Hindlimb muscle (tissue), 1 donor: ENCODE measurements at places on chromosomes 3 and 15. TPM values are rescaled to one million over a fixed set of nuclear protein-coding genes. Genes with fewer than 3 reads are reported as not detected.
A peak's percentile ranks its signal among the peaks of the same experiment; 100 is the strongest.

The STARD9 gene
- polyA plus RNA-seq, result 18.0 TPM

The CLRN1 gene
- 0.19 TPM for polyA plus RNA-seq

The ZSCAN2 gene
- 14.0 TPM for polyA plus RNA-seq

- no peak for DNase-seq
Measured at GRCh38 chr3:143581972-143582722, 266.1 kb downstream of the SLC9A9 start.

The DPPA2 gene
- not detected for polyA plus RNA-seq

DNA sequence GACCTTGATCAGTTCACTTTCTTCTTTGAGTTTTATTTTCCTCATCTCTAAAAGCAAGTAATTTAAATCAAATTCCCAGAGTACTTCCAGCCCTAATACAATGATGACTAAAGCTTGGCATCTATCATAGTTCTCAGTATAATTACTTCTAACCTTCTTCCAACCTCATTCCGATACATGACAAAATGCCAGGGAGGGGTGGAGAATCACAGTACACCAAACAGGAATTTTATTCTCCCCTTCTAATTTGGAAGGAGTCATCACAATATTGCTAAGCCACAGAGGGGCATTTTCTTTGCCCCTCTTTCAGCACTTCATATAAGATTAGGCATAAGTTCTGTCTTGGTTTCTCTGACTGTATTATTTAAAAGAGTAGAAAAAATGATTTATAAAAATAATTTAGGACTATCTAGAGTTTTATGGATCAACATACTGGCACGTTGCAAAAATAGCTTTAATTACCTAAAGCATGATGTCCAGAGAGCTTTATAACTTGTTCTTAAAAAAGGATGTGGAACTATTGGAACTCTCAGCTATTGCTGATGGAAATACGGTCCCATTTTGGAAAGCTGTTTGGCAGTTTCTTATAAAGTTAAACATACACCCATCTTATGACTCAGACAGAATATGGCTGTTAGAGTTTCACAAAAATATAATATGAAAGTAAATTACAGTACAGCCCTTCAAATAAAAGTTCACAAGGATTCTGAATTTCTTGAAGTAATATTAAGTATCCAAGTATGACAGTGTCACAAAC lies 86.9 kb upstream of the UBE2E2 start:
- peak; percentile 46 for DNase-seq

The RLBP1 gene
- polyA plus RNA-seq, result 0.30 TPM

GRCh38 chr3:188720636-188721035 lies 451.1 kb upstream of the TPRG1 start:
- DNase-seq, result no peak

DNA sequence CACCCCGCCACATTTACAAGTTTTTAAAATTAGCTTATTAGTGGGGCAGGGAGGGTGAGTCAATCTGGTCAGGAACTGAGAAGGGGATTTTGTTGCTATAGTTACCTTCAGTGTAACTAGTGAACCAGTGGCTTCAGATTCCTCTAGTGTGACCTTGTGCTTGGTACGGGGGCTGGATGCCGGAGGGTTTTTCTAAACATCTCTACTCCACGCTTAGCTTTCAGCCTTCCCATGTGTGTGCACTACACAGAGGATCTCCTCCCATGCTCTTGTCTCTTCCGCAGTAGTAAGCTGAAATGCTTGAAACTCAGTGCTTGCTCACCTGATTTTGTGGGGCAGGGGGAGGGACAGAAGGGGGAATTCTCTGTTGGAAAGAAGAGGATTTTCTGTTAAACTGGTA lies 67.9 kb upstream of the AKAP13 start:
- no peak for DNase-seq

The RPL4 gene
- 6,006 TPM for polyA plus RNA-seq

GRCh38 chr3:122998856-122999255 lies 28.7 kb downstream of the SEMA5B start:
- DNase-seq, result no peak

DNA sequence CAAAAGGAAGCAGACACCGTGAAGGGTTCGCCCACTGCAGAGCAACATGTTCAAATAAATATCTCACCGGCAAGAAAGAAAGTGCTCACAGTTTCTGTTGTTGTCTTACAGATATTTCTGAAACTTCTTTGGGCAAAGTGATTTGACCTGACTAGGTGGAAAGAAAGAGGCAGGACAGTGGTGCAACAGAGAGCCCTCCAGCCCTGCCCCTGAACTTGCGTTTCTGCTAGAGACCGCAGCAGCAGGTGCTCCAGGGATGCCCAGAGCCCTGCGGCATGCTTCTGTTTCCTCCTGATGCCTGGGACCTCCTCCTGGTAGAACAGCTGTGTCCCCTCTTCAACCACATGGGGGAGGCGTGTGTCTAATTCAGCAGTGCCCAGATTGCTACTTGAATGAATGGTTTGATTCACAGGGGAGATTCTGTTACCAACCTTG lies 123.4 kb downstream of the ATP10A start:
- DNase-seq, result no peak

The CCDC66 gene
- polyA plus RNA-seq, result 20.1 TPM

The RASL12 gene
- polyA plus RNA-seq, result 14.1 TPM

DNA sequence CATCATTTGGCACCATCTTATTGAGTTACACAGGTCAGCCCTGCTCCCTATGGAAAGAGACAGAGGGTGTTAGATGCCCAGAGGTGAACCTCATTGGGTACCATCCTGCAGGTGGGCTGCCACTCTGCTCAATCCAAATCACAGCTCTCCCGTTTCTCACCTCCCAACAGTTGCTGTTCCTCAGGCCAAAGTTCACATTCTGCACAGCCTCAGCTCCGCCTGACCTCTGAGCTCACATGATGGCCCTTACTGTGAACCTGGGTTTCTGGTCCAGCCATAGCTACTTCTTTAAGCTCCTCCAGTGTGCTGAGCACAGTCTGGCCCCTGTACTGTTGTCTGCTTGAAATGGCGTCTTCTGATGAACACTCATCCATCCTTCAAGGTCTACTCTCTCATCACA lies 47.8 kb downstream of the BTD start:
- no peak for DNase-seq

DNA sequence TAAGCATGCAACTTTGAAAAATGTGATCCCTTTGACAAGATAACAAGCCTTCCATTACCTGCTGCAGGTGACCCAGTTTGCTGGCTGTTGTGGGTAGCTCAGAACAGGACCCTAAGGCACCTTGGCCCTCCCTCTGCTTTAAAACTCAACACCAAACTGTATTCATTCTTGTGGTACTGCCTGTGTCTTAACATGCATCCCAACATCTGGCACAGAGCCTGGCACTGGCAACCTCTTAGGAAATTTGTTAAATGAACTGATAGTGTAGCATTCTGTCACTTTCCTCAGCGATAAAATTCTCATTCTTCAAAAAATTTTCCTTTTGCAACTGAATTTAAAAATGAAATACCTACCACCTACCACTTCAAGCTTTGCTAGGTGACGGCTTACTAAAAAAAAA lies 287.3 kb upstream of the ADAMTS9 start:
- no peak for DNase-seq

DNA sequence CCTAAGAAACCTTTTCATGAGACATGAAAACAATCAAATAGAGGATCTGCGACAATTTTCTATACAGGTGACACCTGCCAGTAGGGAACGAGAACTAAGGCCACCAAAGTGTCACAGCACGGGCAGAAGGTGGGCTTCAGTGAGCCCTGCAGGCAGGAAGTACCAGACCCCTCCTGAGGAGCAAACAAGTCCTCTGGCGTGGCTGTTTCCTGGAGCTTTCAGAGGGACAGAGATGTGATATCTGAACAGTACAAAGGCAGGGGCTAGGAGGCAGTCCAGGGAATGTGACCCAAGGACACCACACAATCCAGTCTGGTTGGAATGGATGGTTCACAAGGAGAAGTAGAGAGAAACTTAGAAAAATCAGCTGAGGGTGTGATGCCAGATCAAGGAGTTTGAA lies 16.8 kb downstream of the POMGNT2 start:
- no peak for DNase-seq

The SAXO2 gene
- 2.6 TPM for polyA plus RNA-seq

The PRRT3 gene
- 2.0 TPM for polyA plus RNA-seq

The SPTBN5 gene
- 5.2 TPM for polyA plus RNA-seq

DNA sequence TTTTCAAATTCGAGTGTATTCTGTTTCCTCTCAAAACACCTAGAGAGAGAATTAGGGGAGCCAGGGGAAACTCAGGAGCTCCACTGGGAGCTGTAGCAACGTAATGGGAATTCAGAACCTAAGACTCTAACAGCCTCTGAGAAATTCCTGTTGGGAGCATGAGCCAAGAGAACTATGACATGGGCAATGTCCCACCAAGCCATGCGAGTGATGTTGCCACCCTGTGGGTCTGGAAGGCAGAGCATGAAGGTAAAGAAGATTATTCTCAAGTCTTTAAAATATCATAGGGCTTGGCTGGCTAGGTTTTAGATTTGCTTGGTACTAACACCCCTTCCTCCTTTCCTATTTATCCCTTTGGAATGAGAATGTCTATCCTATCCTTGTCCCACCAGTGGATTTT lies 392.6 kb upstream of the ADAMTS9 start:
- DNase-seq, result no peak

The RASGRP1 gene
- polyA plus RNA-seq, result 0.54 TPM

The CCRL2 gene
- 0.74 TPM for polyA plus RNA-seq

DNA sequence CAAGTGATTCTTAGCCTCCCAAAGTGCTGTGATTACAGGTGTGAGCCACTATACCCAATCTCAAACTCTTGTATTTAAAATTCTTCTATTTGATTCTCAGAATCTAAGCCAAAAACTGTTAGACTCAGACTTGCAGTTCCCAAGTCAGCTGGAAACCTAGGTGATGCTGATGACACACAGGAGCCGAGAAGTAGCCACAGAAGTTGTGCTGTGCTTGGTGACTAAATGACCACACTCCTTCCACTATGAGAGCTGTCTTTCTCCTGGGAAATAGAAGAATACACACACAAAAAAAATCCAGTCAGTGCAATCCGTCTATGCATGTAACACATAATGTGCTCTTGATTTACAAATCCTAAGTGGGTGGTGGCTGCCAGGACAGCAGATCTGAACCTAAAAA lies 33.9 kb downstream of the ILDR1 start:
- DNase-seq, result no peak

GRCh38 chr15:91694831-91695210 lies 158.7 kb upstream of the SLCO3A1 start:
- peak; percentile 87 for DNase-seq

The DNAH12 gene
- polyA plus RNA-seq, result 0.50 TPM

DNA sequence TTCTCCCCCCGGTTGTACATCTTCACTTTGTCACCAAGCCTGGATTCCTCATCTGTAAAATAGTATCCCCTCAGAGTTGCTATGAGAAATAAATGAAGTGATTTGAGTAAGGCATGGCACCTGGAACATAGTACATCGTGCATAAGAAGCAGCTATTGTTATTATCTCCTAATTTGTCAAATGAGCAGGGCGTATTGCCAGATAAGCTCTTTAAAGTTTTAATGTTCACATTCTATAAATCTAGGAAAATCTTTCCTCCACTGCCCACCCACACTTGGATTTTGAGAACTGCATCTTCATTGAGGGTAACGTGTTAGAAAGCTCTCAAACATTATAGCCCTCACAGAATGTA lies 32.3 kb downstream of the CACNA1D start:
- no peak for DNase-seq

- DNase-seq, result no peak
Measured at GRCh38 chr15:77582763-77583162, 49.9 kb downstream of the LINGO1 start.

The TGM5 gene
- polyA plus RNA-seq, result 0.08 TPM

DNA sequence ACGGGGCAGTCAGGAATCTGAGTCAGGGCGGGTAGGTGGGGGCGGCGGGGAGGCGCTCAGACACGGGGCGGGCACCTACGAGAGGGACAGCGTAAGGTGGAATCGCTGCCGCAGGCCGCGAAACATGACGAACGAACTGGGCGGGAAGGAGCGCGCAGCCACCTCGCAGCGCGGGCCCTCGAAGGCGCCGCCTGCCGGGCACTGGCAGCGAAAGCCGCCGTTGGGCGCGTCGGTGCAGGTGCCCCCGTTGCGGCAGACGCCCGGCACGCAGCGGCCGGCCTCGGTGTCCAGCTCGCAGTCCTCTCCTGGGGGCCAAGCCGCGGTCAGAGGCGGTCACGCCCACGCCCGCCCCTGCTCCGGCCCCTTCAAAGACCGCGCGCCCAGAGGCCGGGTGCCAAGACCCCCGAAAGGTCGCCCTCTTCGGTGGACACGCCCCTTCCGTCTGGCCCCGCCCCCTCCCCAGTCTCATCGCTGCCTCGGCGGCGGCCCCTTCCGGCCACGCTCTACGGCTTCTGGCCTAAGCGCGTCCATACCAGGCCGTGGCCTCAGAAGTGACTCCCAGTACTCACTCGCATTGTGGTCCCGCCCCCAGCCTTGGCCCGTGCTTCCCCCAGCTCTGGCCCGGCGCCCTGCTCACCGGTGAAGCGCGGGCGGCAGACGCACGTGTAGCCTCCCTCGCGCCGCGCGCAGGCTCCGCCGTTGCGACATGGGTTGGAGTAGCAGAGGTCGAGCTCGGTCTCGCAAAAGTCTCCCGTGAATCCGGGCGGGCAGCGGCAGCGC lies 6.4 kb downstream of the CELSR3 start:
- DNase-seq, result peak; percentile 64

The GOLGA6D gene
- 0.25 TPM for polyA plus RNA-seq

DNA sequence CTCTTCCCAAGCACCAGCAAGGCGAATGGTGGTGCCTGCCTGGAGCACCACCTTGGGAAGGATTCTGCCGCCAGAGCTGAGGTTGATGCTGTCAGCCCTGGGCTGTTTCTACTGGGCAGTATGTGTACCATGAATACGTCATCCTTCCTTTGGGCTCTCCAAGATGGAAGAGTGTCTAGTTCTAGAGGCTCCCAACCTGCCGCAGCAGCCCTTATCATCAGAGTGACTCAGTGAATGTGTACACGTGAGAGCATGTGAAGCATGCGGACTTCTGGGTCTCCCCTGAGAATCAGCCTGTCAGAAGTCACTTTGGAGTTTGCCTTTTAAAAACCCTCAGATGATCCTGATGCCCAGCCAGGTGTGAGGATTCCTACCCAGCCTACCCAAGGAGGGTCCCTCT lies 20.9 kb downstream of the PLA2G4D start:
- no peak for DNase-seq

GRCh38 chr15:100949691-100950090 lies 30.5 kb downstream of the LRRK1 start:
- DNase-seq, result no peak

GRCh38 chr3:69197922-69198530 lies 75.6 kb upstream of the LMOD3 start:
- no peak for DNase-seq

DNA sequence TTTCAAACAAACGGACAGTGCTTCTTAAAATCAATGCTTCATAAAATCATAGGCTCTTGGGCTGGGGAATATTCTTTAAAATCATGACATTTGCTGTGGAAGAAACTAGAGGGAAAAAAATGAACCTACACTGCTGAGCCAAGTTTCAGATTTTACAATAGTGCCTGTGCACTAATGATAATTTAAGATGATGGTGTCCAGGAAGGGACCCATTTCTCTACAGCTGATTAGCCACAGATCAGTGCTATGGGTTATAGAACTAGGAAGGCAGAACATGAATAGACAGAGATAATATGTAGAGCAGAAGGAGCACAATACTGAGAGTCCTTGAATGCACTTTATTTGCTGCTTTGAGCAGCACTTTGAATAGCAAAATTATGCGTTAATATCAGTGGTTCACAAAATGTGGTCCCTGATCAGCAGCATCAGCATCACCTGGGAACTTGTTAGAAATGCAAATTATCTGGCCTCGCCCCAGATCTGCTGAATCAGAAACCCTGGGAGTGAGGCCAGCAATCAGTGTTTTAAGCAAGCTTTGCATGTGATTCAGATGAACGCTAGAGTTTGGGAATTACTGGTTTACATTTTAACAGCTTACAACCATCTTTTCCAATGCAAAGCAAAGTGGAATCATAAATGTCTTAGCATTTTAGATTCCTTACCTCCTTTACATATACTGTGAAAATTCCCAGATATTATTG lies 135.8 kb upstream of the ANKRD28 start:
- no peak for DNase-seq

The INTS14 gene
- polyA plus RNA-seq, result 23.8 TPM

The C3orf49 gene
- 0.41 TPM for polyA plus RNA-seq
